ENCODE measurements at places on chromosomes 11 and 22. TPM values are rescaled to one million over a fixed set of nuclear protein-coding genes. Genes with fewer than 3 reads are reported as not detected.
A peak's percentile ranks its signal among the peaks of the same experiment; 100 is the strongest.

DNA sequence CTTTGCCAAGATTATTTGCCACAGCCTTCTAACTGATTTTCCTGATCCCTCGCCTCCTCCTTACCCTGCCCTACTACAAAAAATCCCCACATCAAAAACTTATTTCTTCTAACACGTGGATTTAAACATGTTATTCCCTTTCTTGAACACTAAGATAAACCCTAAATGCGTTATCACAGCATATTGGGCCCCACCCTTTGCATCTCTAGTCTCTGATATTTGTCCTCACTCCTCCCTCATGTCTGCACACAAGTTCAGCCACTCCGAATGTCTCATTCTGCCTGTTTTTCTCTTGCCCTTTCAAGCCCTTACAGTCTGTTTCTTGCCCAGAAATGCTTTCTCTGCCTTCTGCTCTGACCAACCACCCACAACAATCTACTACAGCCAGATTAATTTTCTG, 10.6 kb upstream of the ACER3 start:
- H3K27ac ChIP-seq, result no peak overlapping the region
- H3K36me3 ChIP-seq, result no peaks in the 10 kb centered on the region
- no peaks in the 10 kb centered on the region for H3K4me1 ChIP-seq
- H3K4me3 ChIP-seq, result no peak overlapping the region
- no peak for DNase-seq
- peaks cover 8% of the 10 kb centered on the region for H3K27me3 ChIP-seq

Gene ALX4
- not detected for polyA plus RNA-seq

GRCh38 chr11:13324709-13325108, 47.1 kb downstream of the BMAL1 start:
- H3K27ac ChIP-seq, result no peak overlapping the region
- no peak for DNase-seq
- no peak overlapping the region for H3K4me3 ChIP-seq

GRCh38 chr22:45805413-45805812, 133.8 kb downstream of the ATXN10 start:
- H3K36me3 ChIP-seq, result peaks cover 18% of the 10 kb centered on the region

Gene SLC25A18
- not detected for polyA plus RNA-seq

- no peaks in the 10 kb centered on the region for H3K27me3 ChIP-seq
- H3K27ac ChIP-seq, result no peak overlapping the region
- H3K4me3 ChIP-seq, result no peak overlapping the region
- no peaks in the 10 kb centered on the region for H3K36me3 ChIP-seq
- no peaks in the 10 kb centered on the region for H3K4me1 ChIP-seq
Observed at GRCh38 chr11:125365196-125365931, 130.7 kb downstream of the FEZ1 start.

Gene SHISAL1
- polyA plus RNA-seq, result not detected

GRCh38 chr22:29207243-29207550, 1.5 kb downstream of the EMID1 start:
- H3K36me3 ChIP-seq, result no peaks in the 10 kb centered on the region
- H3K27ac ChIP-seq, result no peak overlapping the region
- H3K27me3 ChIP-seq, result peaks cover 40% of the 10 kb centered on the region
- peaks cover 31% of the 10 kb centered on the region for H3K4me1 ChIP-seq

DNA sequence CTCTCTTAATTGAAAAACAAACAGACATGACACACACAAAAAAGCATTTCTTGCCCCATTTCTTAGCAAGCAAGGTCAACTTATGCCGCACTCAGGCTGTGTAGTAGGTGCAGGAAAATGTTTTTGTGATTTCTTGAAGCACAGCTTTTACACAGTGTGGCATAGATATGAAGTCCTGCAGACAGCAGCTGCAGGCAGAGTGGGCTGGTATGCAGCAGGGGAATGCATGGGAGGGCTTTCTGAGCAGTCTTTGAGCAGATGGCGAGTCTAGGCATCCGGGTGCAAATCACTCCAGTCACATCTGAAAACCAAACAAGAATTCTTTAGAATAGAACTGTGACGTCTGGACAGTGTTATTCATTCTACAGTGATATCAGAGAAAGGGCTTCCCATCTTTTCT, 87.5 kb downstream of the BLID start:
- H3K4me3 ChIP-seq, result no peak overlapping the region
- H3K36me3 ChIP-seq, result no peaks in the 10 kb centered on the region
- no peak overlapping the region for H3K27ac ChIP-seq
- no peak for DNase-seq

GRCh38 chr22:48850658-48851287, 976.9 kb downstream of the BRD1 start:
- no peaks in the 10 kb centered on the region for H3K36me3 ChIP-seq
- H3K4me3 ChIP-seq, result no peak overlapping the region

DNA sequence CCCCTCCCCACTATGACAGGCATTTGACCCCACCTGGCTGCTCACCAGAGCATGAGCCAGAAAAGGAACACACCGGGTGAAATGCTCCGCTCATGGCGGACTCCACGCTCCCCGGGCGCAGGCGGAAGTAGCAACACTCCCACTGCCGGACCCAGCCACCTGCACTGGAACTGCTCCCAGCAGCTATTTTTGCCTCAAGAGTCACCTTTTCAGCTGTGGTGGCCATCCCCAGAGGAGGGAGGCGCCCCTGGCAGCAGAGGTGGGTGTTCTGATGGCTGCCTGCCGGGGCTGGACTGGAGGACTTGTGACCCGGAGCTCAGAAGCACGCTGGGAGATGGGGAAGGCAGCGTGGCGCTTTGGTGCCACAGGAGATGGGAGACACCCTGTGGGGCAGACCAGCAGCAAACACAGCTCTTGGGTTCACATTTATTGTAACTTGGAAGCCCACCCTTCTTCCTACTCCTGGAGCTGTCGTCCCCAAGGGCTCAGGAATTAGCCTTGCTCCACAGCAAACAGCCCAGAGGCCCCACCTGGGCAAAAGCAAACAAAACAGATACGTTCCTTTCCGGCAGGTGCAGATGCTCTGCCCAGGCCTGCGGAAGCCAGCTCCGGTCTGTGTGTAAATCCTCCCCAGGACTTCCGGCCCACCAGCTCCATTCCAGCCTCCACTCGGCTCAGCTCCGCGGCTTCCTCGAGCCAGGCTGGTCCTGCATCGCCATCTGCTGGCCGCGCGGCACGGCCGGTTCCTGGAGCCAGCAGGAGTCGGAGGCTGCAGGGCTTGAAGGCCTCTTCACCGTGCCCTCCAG, 3.7 kb downstream of the RPS19BP1 start:
- H3K27ac ChIP-seq, result peak overlapping the region; percentile 83
- no peak overlapping the region for H3K4me3 ChIP-seq
- peaks cover 55% of the 10 kb centered on the region for H3K4me1 ChIP-seq
- no peaks in the 10 kb centered on the region for H3K27me3 ChIP-seq
- DNase-seq, result peak; percentile 94
- no peaks in the 10 kb centered on the region for H3K36me3 ChIP-seq

GRCh38 chr11:66542362-66542761, 3.5 kb downstream of the ZDHHC24 start:
- no peaks in the 10 kb centered on the region for H3K27me3 ChIP-seq
- no peak overlapping the region for H3K4me3 ChIP-seq
- no peak for DNase-seq

GRCh38 chr11:116126562-116126961, 622.3 kb upstream of the CADM1 start:
- H3K36me3 ChIP-seq, result no peaks in the 10 kb centered on the region
- H3K4me1 ChIP-seq, result no peaks in the 10 kb centered on the region
- no peak overlapping the region for H3K4me3 ChIP-seq
- H3K27ac ChIP-seq, result no peak overlapping the region
- H3K27me3 ChIP-seq, result no peaks in the 10 kb centered on the region
- no peak for DNase-seq

DNA sequence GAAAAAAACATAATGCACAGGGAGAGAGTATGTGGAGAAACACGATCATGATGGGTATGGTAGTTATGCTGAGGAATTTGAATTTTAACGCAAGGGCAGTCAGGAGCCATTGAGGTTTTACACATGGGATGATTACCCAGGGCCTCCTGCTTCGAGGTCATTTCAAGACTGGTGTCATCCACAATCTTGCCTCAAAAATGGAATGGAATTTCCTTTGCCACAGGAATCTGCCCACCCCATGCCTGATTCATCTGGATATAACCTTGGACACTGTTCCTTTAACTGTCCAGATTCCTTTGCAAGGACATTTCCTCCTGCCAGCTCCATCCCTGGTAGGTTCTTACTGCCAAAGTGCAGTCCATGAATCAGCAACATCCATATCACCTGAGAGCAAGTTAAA, 655.9 kb upstream of the TENM4 start:
- H3K4me3 ChIP-seq, result no peak overlapping the region
- no peaks in the 10 kb centered on the region for H3K27me3 ChIP-seq
- H3K4me1 ChIP-seq, result no peaks in the 10 kb centered on the region
- no peak for DNase-seq
- no peak overlapping the region for H3K27ac ChIP-seq
- no peaks in the 10 kb centered on the region for H3K36me3 ChIP-seq

Gene NFRKB
- polyA plus RNA-seq, result 30.4 TPM

Gene GGTLC3
- polyA plus RNA-seq, result not detected

Gene OR5F1
- not detected for polyA plus RNA-seq

- peaks cover 53% of the 10 kb centered on the region for H3K4me1 ChIP-seq
- no peaks in the 10 kb centered on the region for H3K27me3 ChIP-seq
- no peak overlapping the region for H3K4me3 ChIP-seq
- DNase-seq, result peak; percentile 46
Observed at GRCh38 chr22:38314051-38314932, 2.9 kb downstream of the CSNK1E start.

Gene B4GALNT4
- polyA plus RNA-seq, result not detected

DNA sequence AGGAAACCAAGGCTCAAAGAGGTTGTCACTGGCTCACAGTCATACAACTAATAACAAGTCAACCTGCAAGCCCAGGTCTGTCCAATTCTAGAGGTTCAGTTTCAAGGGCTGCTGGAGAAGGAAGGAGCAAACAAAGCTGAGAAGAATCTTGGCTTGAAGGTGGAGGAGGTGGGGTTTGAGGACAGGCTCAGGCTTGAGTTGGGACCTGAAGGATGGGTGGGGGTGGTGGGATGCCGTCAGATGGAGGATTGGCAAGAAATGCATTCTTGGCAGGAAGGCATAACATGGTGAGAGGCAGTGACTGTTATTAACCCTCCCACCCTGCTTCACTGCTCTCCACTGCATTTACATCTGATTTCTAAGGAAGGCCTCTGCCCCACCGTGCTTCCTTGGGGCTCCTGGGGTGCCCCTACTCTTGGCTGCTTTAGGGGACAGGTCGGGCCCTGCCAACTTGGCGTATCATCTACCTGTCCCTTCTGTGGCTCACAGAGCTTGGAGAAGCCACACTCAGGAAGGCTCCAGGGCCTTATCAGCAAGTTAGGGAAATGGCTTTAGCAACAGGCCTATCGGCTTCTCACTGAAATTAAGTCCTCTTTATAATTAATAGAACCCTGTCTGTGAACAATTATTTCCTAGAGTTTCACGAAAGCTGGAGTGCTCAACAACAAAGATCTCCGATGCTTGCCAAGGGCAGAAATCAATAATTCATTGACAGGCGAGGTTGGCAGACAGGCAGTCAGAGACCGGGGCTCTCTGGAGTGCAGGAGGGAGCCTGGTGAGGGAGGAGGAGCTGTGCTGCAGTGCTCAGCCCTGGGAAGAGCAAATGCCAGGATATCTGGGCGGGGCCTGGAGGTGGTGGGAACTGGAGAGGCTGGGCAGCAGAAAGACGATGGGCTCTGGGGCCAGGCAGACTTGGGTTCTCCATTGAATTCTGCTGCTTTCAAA, 84.9 kb upstream of the NARS2 start:
- no peak overlapping the region for H3K4me3 ChIP-seq
- no peaks in the 10 kb centered on the region for H3K27me3 ChIP-seq
- H3K36me3 ChIP-seq, result no peaks in the 10 kb centered on the region
- no peaks in the 10 kb centered on the region for H3K4me1 ChIP-seq
- no peak for DNase-seq
- no peak overlapping the region for H3K27ac ChIP-seq

GRCh38 chr11:93100211-93100610, 97.6 kb downstream of the SLC36A4 start:
- H3K36me3 ChIP-seq, result no peaks in the 10 kb centered on the region
- H3K27me3 ChIP-seq, result no peaks in the 10 kb centered on the region
- H3K4me1 ChIP-seq, result no peaks in the 10 kb centered on the region
- no peak for DNase-seq

- H3K27me3 ChIP-seq, result peaks cover 51% of the 10 kb centered on the region
- H3K36me3 ChIP-seq, result no peaks in the 10 kb centered on the region
- no peak overlapping the region for H3K27ac ChIP-seq
- H3K4me3 ChIP-seq, result no peak overlapping the region
- no peak for DNase-seq
Observed at GRCh38 chr22:46027211-46028105, 50.5 kb upstream of the WNT7B start.

DNA sequence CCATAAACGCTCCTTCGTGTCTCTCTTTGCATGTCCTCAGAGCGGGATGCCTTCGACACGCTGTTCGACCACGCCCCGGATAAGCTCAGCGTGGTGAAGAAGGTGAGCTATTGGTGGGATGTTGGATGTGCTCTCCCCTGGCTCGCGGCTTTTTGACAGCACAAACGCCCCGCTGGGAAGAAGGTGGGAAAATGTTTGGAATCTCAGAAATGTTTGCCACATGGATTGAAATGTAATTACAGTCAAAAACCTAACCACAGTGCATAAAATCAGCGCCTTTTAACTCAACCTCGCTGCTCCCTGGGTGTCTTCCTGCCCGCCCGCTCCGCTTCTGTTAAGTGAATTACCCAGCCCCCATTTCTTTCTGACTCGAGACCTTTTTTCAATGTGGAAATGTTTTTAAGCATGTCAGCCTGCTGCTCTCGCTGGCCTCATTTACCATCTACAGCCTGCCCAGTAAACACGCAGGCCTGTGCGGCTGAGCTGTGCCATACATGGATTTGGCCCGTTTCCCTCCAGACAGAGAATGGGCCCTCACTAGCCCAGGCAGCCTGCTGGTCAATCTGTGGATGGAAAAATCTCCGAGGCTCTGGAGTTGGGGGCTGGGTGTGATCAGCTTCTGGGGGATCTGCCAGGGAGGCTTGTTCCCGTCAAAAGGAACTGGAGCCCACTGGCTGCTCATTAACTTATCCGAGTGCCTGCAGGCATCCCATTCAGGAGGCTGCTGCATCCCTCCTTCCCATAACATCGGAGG, 32.7 kb upstream of the PARVG start:
- no peaks in the 10 kb centered on the region for H3K27me3 ChIP-seq
- DNase-seq, result no peak
- H3K4me3 ChIP-seq, result no peak overlapping the region
- H3K36me3 ChIP-seq, result no peaks in the 10 kb centered on the region
- H3K4me1 ChIP-seq, result no peaks in the 10 kb centered on the region

- no peak overlapping the region for H3K27ac ChIP-seq
- H3K4me3 ChIP-seq, result no peak overlapping the region
- H3K4me1 ChIP-seq, result no peaks in the 10 kb centered on the region
- no peaks in the 10 kb centered on the region for H3K27me3 ChIP-seq
Observed at GRCh38 chr11:29187215-29187614, 829.6 kb downstream of the KCNA4 start.

GRCh38 chr11:114774599-114775361, 96.5 kb downstream of the NXPE2 start:
- no peak overlapping the region for H3K4me3 ChIP-seq
- no peak for DNase-seq
- H3K27ac ChIP-seq, result no peak overlapping the region
- no peaks in the 10 kb centered on the region for H3K36me3 ChIP-seq

- no peak for DNase-seq
- no peak overlapping the region for H3K27ac ChIP-seq
- peaks cover 9% of the 10 kb centered on the region for H3K4me1 ChIP-seq
- H3K36me3 ChIP-seq, result no peaks in the 10 kb centered on the region
- no peak overlapping the region for H3K4me3 ChIP-seq
Observed at GRCh38 chr11:69400771-69401590, 80.5 kb upstream of the LINC01488 start.

Gene CDC42EP1
- polyA plus RNA-seq, result 0.22 TPM

- H3K27me3 ChIP-seq, result no peaks in the 10 kb centered on the region
- H3K4me1 ChIP-seq, result no peaks in the 10 kb centered on the region
- H3K27ac ChIP-seq, result no peak overlapping the region
Observed at GRCh38 chr11:34856251-34856650, 59.9 kb downstream of the APIP start.

Gene DGCR6
- polyA plus RNA-seq, result 2.5 TPM
